ENCODE measurements at places on chromosomes 12 and 14.

DNA sequence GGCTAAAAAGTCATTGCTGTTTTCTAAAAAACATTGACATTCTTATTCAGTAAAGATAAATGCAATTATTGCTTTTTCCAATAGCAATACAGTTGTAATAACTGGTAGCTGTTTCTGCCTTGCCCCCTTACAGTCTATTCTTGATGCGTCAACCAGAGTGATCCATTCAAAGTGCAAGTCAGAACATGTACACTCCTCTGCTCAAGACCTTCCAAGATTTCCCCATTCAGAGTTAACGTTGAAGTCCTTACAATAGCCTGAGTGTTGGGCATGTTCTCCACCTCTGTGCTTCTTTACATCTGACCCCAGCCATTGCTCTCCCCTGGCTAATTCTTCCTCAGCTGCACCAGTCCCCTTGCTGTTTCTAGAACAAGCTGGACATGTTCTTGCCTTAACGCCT is 24.3 kb downstream of the VRK1 start:
- DNase-seq: no peak

GRCh38 chr14:52153939-52154338 is 85.1 kb upstream of the NID2 start:
- DNase-seq: no peak

GRCh38 chr12:120849765-120850164 is 54.4 kb downstream of the SPPL3 start:
- no peak for DNase-seq

- DNase-seq: no peak
Observed at GRCh38 chr12:22409377-22410164, 75.1 kb upstream of the ST8SIA1 start.

DNA sequence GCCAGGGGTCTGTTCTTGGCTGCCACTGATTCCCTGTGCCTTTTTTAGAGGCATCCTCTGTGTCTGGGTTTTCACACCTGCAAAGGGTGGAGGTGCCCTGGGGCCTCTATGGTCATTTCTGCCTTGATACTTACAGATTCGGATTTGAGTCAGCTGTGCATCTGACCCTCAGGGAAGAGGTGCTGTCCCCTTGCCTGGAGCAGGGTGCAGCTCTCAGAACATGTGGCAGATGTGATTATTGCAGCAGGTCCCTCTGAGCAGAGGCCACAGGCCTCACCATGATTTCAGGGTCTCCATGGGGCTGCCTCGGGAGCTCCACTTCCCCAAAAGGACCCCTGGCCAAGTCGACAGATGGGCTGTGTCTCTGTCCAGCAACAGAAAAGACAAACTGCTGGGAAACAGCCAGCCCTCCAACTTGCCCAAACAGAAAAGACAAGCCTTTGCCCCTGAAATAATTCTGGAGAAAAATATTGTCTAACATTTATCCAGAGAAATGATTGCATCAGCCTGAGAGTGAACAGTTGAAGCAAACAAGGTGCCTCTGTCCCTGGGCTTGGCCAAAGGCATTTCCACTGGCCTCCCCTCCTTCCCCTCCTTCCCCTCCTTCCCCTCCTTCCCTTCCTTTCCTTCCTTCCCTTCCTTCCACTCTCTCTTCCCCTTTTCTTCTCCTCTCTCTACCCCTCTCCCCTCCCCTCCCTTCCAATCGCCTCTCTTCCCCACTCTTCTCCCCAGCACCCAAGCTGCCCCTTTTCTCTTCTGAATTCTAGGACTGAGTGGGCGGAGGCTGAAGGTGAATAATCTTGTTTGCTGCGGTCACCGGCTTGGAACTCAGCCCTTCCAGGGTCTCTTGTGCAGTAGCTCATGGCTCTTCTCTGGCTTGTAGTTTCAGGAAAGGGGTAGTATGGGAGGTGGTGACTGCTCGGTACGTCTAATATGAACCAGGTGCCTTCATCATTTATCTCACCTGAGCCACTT is 676 bp downstream of the SERPINA3 start:
- DNase-seq: no peak

DNA sequence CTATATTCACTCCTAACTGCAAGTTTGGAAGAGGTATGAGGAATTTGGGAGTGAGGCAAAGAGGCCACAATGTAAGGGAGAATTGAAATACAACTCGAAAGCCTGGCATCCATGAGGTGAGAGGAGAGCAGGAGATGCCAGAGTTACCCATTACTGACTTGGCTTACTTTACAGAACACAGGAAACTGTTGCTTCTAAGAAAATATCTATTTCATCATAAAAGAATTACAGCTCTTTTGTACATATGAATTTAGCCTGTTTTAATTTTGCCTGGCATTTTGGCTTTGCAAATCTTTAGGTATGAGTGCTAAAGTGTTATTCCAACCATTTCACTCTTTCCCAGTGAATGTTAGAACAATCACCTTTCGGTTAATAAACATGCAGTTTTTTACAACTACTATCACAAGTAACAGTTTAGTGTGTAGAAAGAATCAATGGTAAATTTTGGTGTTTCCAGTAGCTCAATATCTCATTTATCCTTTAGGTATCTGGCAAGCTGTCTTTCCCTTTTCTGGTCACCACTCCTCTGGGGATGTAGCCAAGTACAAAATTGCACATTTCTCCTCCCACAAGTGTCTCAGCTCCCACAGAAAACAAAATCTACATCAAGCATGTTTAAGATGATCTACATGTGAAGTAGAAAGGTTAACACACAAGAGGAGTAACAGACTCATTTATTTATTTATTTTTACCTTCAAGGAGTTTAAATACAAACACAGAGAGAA is 196.6 kb upstream of the DCN start:
- DNase-seq: no peak

- no peak for DNase-seq
Observed at GRCh38 chr14:38047195-38047902, 160.4 kb upstream of the SSTR1 start.

- DNase-seq: no peak
Observed at GRCh38 chr14:93005838-93006237, 82.9 kb downstream of the CHGA start.

- no peak for DNase-seq
Observed at GRCh38 chr12:59911516-59911915, 315.7 kb downstream of the SLC16A7 start.

DNA sequence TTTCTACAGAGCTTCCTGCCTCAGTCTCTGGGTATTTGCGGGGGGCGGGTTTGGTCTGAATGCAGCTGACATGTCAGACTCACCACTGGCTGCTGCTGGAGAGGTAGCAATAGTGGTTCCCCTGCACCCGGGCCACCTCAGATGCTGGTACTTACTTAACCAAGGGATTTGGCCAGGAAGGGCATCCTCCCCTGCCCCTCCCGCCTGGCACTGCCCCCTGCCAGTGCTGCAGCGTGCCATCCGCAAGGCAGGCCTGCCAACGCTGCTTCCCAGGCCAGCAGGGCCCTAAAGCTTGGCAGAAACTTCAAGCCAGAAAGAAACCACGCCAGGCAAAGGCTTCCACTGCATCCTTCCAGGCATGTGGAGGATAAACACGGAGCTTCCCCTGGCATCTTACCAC is 22.1 kb downstream of the RAB35 start:
- no peak for DNase-seq

- no peak for DNase-seq
Observed at GRCh38 chr14:38000340-38000739, 207.4 kb upstream of the SSTR1 start.

- no peak for DNase-seq
Observed at GRCh38 chr12:28082096-28082495, 108.2 kb upstream of the CCDC91 start.

DNA sequence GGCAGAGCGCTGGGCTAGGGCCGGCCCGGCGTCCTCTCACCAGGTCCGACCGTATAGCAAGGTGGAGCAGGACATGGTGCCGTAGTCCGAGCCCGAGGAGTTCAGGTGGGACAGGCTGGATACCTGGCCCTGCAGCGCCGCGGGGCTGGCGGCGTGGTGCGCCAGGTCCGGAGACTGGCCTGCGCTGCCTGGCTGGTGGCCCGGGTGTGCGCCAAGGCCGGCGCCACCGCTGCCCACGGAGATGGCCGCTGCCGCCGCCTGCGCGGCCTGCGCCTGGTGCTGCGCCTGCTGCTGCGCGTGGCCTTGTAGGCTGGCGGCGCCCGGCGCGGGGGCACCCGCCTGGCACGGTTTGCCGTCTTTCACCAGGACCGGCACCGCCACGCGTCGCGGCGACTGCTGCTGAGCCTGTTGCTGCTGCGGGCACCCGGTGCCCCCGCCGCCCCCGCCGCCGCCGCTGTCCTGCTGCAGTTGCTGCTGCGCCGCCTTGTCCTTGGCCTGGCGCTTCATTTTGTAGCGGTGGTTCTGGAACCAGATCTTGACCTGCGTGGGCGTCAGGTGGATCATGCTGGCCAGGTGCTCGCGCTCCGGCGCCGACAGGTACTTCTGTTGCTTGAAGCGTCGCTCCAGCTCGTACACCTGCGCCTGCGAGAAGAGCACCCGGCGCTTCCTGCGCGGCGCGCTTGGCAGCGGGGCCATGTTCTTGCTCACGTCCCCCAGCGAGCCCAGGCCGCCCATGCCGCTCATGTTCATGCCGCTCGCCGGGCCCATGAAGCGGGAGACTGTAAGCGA is 2.6 kb downstream of the NKX2-1 start:
- DNase-seq: peak; percentile 39

GRCh38 chr12:14252697-14253096 is 112.8 kb upstream of the ATF7IP start:
- DNase-seq: no peak

DNA sequence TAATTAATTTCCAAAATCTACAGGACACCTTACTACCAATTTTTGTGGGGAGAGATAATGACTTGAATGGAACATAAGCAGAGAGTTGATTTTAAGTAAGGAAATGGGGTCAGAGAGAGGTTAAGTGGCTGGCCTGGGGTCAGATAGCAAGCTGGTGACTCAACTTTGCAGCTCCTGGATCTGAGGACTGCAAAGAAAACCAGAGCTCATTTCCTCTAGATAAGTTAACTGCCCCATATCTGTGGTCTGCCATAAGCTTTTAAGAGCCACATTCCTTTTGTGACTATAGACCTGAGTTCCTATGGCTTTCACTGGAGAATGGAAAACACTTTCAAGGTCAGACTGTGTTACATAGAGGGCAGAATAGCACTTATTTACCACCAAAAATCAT is 201.2 kb upstream of the PRICKLE1 start:
- DNase-seq: no peak

DNA sequence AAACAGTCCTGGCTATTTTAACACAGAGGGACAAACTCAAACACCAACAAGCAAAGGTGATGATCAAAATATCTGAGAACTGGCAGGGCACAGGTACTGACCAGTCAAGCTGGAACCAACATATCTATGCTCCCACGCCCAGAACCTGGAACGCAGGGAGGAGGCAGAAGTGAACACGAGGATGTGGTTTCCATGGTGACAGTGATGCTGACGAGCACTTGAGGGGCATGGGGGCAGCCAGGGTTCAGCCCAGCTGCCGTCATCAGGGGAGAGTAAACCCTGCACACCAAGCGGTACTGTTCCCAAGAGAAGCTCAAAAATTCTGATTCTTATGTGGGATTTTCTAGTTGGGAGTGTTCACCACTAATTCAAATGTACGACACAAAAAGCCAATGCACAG is 113.6 kb upstream of the SFSWAP start:
- DNase-seq: no peak

GRCh38 chr14:49173765-49174373 is 412.3 kb downstream of the RPS29 start:
- DNase-seq: peak; percentile 58

GRCh38 chr12:107042801-107043200 is 50.5 kb downstream of the CRY1 start:
- no peak for DNase-seq

GRCh38 chr12:93759512-93760081 is 82.4 kb downstream of the CRADD start:
- DNase-seq: no peak

GRCh38 chr12:58138424-58138823 is 197.1 kb downstream of the ATP23 start:
- DNase-seq: no peak

DNA sequence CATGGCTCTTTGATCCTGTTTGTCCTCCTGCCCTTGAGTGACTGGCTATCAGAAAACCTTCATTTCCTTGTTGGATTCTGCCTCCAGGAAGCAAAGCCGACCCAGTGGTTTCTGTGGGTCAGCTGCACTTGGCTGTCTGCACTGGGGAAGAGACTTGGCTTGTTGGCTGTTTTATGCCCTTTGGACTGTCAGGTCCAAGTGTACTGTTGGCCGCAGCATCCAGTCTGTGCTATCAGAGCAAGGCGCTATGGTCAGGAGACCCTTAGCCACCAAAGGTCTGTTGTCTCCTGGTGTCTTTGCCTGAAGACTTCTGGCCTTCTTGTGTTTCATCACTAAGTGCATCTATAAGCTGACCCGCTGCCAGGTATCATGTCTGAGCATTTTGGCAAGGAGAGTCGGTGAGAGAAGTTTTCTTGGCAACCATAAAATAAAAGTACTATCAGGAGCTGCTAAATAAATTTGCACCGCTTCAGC is 177.4 kb upstream of the HIF1A start:
- DNase-seq: no peak

GRCh38 chr12:85277191-85277590 is 2.8 kb upstream of the ALX1 start:
- DNase-seq: peak; percentile 18

DNA sequence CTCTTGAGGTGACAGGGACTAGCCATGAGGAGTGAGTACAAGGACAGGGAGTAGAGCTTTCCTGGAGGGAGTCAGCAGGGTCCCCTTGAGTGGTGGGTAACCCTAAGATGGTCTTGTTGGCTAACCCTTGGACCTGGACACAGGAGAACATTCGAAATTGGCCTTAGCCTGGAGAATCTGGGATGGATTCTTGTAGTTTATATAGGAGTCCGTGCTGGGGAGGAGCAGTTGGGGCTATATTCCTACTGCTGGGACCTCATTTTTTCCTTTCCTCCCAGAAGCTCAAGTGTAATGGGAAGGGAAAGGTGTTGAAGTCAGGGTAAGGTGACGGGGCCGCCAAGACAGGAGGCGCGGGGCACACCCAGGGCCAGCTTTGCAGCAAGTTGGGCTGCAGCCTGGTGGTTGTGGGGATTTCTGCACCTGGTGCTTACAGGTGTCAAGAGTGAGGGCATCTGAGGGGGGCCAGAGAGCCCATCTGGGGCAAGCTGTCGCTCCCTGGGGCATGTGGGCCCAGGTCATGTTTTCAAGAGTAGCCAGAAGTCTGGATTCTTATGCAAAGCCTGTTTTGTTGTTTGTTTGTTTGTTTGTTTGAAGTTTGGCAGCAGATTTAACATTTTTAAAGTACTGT is 5.1 kb downstream of the BCL7A start:
- DNase-seq: no peak

DNA sequence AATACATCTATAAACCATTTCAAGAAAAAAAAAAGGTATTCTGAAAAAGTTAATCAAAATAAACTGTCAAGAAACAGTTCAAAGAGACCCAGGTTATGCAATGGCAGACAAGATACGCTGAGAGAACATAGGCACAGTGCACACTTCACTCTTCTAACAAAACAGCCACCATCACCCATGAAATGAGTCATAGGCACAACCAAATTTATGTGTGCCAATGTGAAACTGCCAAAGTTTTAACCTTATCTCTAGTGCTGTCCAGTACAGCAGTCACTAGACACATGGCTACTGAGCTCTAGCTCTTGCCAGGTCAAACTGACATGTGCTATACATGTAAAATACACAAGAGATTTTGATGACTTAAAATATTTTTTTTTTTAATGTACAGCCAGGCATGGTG is 1.4 kb downstream of the CEP128 start:
- no peak for DNase-seq

GRCh38 chr12:46402941-46403718 is 30.6 kb upstream of the SLC38A2 start:
- DNase-seq: no peak

- no peak for DNase-seq
Observed at GRCh38 chr12:69339999-69340398, 8.2 kb upstream of the LYZ start.
